Kidney capillary endothelial cell (primary cell): ENCODE measurements at places on chromosomes 16 and 17.

DNA sequence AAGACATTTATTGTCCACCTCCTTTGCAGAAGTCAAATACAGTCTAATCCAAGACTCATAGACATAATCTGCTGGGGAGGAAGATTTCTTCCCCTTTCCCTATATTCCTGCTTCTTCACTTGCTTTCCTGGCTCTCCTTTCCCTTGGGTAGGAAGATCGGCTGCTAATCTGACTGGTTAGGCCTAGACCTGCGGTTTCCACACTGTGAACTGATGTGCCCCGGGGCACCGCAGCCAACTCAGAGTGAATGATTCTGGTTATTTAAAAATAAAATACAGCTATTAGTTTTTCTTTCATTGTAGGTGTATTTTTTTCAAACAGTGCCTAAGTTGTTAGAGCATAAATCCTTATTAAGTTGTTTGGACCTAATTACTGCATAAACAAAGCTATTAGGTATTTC, 78.9 kb downstream of the DNAH3 start:
- DNase-seq: no peak

GRCh38 chr17:80577876-80578570, 33.4 kb downstream of the RPTOR start:
- DNase-seq: no peak

GRCh38 chr16:48950184-48950583, 331.5 kb downstream of the CBLN1 start:
- DNase-seq: no peak

- no peak for DNase-seq
These were observed 5.0 kb downstream of the SOCS1 start for GRCh38 chr16:11250786-11251524.

DNA sequence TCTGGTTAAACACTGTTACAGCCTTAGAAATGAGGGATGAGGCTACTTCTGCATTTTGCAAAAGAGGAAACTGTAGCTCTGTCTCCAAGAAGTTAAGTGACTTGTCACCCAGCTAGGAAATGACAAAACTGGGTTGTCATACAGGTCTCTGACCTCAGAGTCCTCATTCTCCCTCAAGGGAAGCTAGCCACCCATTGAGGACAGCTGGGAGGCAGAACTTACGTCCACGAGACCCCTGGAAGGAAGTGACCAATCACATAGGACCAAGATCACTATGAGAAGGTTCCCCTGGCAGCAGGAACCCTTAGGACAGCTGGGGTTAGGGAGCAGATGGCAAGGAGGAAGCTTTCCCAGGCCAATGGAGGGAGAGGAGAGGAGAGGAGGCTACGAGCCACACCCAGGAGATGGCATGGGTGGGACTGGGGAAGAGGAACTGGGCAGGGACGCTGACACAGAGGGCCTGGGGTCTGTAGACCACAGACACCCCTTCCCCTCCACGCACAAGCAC, 11.2 kb downstream of the METTL22 start:
- DNase-seq: peak; percentile 74

- DNase-seq: no peak
These were observed 258.8 kb downstream of the IRF8 start for GRCh38 chr16:86157616-86158247.

DNA sequence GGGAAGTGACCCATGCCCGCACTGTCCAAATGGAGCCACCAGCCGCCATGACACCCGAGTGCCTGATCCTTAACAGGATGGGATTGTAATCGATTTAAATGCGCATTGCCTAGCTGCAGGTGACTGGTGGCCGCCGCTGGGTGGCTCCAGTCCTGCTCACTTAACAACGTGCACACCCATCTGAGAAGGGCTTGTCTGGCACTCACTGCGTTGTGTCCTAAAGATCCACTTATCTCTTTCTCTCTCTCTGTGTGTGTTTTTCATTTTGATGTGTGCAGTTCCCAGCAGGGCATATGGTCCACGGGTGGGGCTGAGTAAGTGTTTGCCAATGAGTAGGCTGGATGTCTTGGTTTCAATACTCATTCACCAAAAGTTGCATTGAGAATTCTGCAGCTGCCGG, 80.6 kb downstream of the IRF8 start:
- DNase-seq: no peak

- no peak for DNase-seq
These were observed 86.4 kb upstream of the HS3ST2 start for GRCh38 chr16:22727285-22728166.

- DNase-seq: peak; percentile 85
These were observed 25.5 kb downstream of the SERPINF1 start for GRCh38 chr17:1787301-1787902.

- no peak for DNase-seq
These were observed 16.7 kb downstream of the EPOP start for GRCh38 chr17:38657824-38658740.

DNA sequence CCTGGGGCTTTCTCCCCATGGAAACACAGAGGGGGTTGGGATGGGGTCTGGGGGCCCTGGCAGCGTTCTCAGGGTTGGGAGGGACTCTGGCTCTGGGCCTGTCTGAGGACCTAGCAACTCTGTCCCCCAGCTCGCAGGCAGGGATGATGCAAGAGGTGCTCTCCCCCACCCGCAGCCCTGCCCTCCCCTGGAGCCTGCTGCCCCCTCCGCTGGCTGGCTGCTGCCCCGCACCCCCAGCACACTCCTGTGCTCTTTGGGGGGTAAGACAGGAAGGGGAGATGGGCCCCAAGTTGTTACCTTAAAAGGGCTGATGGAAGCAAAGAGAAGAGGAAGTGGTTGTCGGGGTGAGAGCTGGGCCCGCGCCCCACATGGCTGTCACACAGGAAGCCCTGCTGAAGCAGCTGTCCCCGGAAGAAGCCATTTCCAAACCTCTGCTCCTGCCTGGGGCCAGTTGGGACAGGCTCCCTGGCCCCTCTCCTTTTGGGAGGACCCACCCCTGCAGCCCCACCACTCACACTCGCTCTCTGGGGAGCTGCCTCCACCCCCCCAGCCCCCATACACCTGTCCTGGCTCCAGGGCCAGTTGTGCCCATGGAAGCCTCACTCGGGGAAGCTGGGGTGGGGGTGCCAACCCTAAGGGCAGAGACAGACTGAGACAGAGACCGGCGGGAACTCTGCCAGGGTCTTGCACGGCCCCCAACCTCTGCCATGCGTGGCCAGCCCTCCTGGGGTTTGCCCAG, 2.5 kb downstream of the CORO1A start:
- no peak for DNase-seq

- no peak for DNase-seq
These were observed 7.4 kb downstream of the C1QL1 start for GRCh38 chr17:44960691-44961090.

- DNase-seq: no peak
These were observed 6.1 kb upstream of the SLC46A1 start for GRCh38 chr17:28412099-28412498.

DNA sequence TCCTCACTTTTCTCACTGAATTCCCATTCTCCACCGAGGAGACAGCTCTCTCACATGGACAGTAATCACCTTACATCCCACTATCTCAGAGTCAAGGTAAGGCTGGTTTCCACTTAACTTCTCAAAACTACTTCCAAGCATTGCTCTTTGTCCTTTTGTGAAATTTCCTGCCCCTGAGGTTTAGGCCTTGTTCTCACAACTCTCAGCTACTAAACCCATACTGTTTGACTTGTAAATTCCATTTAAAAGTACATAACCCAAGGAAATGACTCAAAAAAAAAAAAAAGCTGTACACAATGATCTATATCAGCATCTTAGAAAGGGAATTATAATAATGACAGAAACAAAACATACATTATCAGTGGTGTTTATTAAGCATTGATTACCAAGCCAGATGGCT, 8.8 kb downstream of the CDC27 start:
- DNase-seq: peak; percentile 18

GRCh38 chr17:62725791-62726249, 82.3 kb downstream of the MARCHF10 start:
- DNase-seq: no peak

DNA sequence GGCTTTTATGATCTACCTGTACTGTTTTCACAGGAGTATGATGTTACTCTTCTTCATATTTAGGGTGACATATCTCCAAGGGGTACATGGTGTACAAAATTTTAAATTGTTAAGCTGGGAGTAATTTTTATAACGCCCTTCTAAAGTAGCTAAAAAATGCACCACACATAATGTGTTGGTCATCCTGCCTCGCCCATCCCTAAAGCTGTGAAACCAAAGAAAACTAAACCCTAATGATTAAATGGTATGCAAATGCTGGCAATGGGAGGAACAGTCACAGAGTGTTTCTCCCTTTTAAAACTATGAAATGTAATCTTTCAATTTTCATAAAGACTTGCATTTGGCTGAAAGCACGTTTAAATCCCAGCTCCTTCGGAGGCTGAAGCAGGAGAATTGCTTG, 2.0 kb upstream of the KRT24 start:
- no peak for DNase-seq

DNA sequence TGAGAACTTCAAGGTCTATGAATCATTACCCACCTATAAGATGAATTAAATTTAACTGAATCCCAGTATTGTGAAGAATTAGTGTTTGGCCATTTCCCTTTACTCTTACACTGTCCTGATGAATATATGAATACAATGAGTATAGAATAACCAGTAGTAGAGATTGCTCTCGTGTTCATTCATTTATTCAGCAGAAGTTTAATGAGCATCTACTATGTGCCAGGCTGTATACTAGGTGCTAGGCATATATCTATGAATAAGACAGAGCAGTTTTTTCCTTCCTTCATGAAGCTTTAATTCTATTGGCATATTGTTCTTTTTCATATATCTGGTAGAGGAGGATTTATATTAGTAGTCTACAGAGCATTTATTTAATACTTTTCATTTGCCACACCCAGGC, 6.0 kb downstream of the GOSR1 start:
- DNase-seq: no peak

DNA sequence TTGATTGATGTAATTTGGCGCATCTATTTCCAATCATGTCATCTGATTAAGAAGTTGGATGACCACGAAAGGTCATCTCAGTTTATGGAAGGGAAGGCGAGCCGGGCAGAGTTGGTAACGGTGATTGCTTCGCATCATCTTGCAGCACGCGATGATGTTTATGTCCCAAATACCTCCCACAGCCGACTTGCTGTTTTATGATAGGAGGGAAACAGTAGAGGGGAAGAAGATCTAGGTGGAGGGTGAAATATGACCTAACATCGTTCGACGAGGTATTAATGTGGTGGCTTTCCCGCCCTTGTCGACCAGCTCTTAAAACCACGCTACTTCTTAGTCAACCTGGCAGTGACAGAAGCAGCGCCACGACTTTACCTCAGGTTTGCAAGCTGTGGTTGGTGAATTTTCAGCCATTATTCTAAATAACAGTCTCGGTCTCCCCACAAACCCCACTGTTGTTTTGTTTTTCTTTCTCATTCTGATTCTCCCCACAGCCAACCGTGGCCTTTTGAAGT, 805 bp upstream of the TANC2 start:
- no peak for DNase-seq

- no peak for DNase-seq
These were observed 29.3 kb downstream of the CLEC19A start for GRCh38 chr16:19314718-19315425.

GRCh38 chr17:42026857-42027589, 7.1 kb downstream of the NKIRAS2 start:
- DNase-seq: no peak

DNA sequence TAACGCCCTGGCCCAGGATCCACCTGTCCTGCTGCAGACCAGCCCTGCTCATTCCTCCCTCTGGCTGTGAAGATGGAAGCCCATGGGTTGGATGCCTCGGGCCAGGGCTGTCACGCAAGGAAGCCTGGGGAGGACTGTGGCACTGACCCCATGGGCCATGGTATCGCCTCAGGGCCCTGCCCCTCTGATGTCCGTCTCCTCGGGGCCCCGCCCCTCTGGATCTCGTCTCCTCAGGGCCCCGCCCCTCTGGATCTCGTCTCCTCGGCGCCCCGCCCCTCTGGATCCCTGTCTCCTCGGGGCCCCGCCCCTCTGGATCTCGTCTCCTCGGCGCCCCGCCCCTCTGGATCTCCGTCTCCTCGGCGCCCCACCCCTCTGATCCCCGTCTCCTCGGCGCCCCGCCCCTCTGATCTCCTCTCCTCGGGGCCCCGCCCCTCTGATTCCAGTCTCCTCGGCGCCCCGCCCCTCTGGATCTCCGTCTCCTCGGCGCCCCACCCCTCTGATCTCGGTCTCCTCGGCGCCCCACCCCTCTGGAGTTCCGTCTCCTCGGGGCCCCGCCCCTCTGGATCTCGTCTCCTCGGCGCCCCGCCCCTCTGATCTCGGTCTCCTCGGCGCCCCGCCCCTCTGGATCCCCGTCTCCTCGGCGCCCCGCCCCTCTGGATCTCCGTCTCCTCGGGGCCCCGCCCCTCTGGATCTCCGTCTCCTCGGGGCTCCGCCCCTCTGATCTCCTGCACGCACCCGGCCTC, 24.0 kb downstream of the METRNL start:
- DNase-seq: peak; percentile 76

DNA sequence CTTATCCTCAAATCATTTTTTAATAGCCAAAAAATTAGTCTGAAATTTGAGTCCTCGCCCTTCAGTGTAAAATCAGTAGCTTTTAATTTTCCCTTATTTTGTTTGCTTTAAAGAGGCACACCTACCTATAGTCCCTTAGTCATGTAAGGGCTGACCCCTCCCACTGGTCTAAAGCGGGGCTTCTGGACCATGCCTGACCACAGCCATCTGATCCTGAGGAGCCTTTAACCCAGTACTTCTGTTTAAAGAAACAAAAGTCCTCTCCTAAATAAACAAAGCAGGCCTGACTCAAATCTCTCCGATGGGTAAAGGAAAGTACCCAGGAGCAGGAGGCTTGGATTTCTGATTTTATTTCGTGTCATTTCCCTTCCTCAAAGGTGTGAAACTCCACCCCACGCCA, 92.0 kb upstream of the CCL2 start:
- no peak for DNase-seq

- DNase-seq: no peak
These were observed 10.7 kb downstream of the MYH4 start for GRCh38 chr17:10458701-10459100.

- DNase-seq: no peak
These were observed 26.0 kb downstream of the TK2 start for GRCh38 chr16:66523861-66524354.
